ENCODE measurements at places on chromosomes 7 and 10. TPM values are rescaled to one million over a fixed set of nuclear protein-coding genes. Genes with fewer than 3 reads are reported as not detected.

GRCh38 chr7:39741942-39742623 is 118.7 kb downstream of the RALA start:
- DNase-seq: no peak

DNA sequence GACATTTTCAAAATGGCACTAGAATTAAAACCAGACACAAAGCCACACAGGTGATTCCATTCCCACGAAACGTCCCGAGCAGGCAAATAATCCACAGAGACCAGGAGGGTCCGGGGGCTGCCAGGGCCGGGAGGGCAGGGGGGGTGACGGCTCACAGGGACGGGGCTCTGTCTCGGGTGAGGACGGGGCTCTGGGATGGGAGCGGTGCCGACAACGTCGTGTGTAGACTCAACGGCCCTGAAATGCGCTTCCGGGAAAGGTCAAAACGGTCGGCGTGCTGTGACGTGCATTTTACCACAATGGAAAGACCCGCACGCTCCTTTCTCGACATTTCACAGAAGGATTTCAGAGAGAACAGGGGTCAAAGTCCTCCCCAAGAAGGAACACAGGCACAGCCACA is 63.3 kb upstream of the PDGFA start:
- DNase-seq: no peak

GRCh38 chr10:61939902-61940301 is 38.4 kb downstream of the ARID5B start:
- no peak for DNase-seq

DNA sequence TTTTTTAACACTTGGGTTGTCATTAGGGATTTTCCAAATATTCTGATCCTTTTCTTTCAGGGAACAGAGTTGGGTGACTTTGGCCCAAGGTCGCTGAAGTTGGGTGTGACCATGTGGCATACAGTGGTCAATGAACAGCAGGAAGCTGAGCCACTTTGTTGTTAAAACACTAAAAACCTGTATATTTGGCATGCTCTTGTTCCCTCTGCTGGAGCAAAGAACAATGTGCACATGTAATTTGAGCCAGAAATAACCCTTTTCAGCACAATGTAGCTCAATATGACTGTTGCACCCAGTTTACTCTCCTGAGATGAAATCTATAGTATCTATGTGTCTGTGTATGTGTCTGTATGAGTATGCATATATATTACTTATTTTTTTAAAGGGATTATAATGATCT is 74.9 kb downstream of the ADCYAP1R1 start:
- DNase-seq: no peak

- DNase-seq: no peak
Measured at GRCh38 chr10:77635402-77636227, 2.0 kb downstream of the KCNMA1 start.

Gene KDM7A
- 5.3 TPM for total RNA-seq

Gene CC2D2B
- 0.04 TPM for total RNA-seq

Gene PNLIP
- total RNA-seq: not detected

Gene BZW2
- 99.1 TPM for total RNA-seq

DNA sequence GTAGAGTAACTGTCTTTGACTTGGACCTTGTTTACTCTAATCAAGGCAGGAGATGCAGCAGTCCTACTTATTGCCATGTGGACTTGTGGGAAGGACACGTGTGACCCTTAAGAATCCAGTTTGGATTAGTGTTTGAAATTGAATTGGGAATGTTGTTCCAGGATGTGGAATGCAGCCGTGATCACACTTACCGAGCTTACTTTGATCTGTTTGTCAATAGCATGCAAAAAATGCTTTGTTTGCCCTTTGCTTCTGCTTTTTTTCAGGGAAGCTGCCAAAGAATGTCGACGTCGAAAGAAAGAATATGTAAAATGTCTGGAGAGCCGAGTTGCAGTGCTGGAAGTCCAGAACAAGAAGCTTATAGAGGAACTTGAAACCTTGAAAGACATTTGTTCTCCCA is 84.7 kb downstream of the CREM start:
- no peak for DNase-seq
